ENCODE measurements at places on chromosomes 6 and 20.

DNA sequence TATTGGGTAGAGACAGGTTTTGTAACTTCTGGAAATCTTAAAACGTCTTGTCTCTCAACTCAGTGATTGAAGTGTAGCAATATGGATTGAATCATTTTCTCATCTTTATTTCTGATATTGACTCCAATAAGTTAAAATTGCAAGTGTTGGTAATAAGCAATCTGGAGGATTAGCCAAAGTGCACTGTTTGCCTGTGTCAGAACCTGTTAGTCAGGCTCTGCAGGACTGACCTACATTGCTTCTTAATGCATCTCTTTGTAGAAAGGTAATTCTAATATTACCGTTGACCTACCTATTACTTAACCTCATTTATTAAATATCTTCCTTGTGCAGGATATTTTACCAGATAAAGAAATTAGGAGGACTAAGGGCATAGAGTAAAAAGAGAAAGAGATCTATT is 484.0 kb upstream of the CITED2 start:
- DNase-seq, result peak; percentile 17

DNA sequence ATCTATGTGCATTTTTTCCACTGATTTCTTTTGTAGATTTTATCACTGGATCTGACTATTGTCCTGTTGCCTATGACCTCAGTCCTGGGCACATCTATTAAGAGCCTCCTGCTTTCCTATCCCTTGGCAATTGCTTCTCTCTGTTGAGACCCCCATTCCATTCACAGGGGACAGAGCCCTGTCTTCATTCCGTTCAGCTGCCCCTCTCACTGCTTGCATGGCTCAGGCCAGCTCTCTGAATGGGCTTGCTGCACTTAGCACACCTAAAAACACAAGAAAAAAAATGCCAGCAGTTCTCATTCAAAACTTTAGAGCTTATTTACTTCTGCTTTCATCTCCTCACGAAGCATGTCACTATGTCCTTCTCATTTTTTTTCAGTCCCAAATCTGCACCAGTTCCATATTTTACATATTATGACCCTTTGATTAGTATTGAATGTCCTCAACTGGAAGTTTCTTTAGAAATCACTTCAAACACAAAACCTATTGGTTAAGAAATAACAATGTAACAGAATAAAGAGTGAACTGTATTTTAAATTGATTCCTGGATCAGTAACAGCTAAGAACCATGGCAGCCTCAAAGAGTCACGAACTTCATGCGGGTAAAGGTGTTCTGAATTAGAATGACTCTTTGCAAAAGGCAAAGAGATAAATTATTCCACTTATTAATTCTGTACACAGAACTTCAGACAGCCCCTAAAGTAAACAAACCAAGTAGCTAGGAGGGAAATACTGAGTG is 616.5 kb downstream of the C6orf118 start:
- no peak for DNase-seq

GRCh38 chr20:46647469-46647868 is 3.8 kb downstream of the SLC13A3 start:
- no peak for DNase-seq

DNA sequence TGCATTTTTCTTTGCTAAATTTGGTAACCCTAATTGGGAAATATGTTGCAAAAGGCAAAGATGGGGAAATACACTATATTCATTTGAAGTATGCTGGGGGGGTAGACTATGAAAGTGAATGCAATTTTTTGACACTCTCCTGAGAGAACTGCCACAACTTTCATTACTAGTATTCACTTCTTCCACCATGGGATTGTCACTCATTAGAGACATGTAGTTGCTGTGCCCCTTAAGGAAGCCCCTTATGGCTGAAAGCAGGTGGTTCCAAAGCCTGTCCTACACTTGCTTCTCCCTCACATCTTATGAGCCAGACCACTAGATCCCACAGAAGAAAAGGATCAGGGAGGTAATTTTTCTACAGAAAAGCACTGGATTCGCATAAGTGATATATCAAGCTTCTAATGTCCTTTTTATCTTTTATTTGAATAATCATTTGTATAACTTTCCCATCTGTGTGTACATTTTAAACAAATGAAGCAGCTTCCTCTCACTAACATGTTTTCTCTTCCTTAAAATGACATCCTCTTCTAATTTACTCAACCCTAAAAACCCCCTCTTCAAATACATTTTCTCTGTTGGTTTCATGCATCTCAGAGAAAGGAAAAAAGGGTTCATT is 83.8 kb downstream of the GCLC start:
- no peak for DNase-seq

DNA sequence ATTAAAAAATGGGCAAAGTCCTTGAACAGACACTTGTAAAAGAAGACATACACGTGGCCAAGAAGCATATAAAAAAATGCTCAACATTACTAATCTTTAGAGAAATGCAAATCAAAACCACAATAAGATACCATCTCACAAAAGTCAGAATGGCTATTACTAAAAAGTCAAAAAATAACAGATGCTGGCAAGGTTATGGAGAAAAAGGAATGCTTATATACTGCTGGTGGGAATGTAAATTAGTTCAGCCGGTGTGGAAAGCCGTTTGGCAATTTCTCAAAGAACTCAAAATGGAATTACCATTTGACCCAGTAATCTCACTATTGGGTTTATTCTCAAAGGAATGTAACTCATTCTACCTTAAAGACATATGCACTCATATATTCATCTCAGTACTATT is 166.6 kb downstream of the KHDC1L start:
- DNase-seq, result no peak

DNA sequence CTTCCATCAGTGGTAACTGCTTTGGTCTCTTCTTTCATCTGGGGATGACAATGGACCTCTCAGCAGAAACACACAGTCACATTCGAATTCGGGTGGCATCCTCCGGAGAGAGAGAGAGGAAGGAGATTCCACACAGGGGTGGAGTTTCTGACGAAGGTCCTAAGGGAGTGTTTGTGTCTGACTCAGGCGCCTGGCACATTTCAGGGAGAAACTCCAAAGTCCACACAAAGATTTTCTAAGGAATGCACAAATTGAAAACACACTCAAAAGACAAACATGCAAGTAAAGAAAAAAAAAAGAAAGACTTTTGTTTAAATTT is 6.1 kb downstream of the EDN1 start:
- DNase-seq, result no peak

- DNase-seq, result no peak
Measured at GRCh38 chr6:159913375-159913774, 22.6 kb downstream of the MAS1 start.

DNA sequence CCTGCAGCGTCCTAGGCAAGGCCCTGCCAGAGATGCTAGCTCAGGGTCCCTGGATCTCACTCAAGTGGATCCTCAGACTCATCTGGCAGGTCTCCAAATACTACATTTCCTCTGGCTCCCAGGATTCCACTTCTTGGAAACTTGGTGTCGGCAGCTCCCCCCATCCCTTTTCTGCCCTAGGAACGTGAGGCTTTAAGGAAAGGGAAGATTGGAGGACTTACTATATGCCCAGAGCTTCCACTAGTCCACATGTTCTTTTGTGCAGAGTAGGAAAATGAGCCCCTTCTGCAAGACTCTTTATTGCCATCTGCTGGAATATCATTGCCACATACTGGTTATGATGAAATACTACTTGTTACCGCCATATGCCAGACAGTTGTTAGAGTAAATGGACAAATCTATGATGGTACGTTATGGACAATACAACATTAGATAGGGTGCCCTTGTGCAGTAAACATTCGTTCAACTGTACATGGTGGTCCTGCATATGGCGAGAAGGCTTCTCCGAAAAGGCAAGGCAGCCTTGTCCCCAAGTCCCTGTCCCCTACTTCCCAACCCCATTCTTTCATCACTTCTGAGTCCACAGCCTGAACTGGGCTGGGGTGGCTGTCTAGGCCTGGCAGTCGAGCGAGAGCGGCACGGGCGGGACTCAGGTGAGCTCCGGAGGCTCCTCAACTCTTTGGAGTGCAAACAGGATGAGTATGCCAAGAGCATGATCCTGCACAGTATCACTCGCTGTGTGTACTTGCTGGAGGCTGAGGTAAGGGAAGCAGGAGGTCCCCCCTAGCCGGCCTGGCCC is 780 bp downstream of the ARMC12 start:
- DNase-seq, result peak; percentile 71
